Stimulated activated CD4-positive, alpha-beta T cell treated with anti-CD3 and anti-CD28 coated beads, TNF-alpha, amount 100 ng/mL, for 4 hours (primary cell): ENCODE measurements at places on chromosomes 6 and 20.

DNA sequence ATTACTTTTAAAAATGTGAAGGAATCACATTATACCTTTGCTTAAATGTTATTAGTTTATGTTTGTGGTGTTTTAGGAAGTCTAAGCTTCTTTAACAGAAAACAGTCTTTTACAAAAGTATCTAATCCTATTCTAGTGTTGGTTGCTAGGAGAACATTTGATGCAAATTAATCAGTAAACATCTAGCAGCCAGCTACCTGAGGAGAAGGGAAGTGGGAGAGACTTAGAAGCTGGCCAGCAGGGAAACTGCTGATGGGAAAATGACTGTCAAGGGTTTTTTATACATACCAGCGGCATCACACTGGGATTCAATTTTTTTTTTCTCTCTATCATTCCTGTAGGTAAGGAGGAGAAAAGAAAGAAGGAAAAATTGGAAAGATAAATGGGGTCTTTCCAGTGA is 686.0 kb upstream of the MMS22L start:
- no peak for DNase-seq

- no peak for DNase-seq
Measured at GRCh38 chr6:111147440-111147839, 60.1 kb downstream of the SLC16A10 start.

DNA sequence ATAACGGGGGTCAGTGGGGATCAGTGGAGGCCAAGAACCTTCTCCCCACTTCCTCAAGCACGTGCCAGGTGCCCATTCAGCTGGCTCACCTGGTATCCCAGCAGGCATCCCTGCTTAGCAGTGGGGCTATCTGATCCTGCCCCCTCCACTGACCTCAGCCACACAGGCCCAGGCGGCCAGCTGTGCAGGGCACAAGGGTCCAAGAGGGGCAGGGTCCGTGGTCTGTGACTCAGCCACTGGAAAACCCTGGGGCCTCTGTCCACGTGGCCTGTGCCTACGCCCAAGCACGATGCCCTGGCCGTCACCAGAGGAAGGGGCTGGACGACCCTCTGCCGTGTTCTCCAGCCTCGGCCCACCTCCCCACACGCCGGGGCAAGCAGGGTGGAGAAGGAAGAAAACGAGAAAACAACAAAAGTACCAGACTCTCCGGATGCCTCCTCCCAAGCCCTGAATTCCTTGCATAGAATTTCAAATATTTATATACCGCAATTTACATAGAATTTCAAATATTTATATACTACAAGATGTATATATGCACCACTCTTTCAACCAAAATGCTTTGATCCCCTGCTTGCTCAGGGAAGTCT is 12.1 kb downstream of the PXDC1 start:
- no peak for DNase-seq

DNA sequence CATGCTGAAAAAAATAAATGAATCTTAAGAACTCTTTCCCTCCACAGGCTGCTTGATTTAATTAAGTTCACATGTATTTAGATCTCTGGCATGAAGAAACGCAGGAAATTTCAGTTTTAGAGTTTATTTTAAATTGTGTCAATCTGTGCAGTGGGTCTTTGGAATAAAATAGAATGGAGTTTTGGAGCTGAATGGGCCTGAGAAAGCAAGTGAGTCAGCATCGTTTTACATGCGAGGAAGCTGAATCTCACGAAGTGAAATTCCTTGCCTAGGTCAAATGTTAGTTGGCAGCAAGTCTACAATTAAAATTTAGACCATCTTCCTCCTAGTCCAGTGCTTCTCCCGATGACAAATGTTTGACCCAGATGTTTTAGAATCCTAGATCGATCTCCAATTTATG is 22.4 kb downstream of the MAP7 start:
- DNase-seq = no peak

- no peak for DNase-seq
Measured at GRCh38 chr6:72972579-72972978, 252.7 kb downstream of the KHDC1L start.

- DNase-seq = no peak
Measured at GRCh38 chr6:115847671-115848070, 213.0 kb downstream of the FRK start.

- no peak for DNase-seq
Measured at GRCh38 chr6:47573109-47573508, 95.5 kb downstream of the CD2AP start.

- DNase-seq = no peak
Measured at GRCh38 chr6:137040393-137040792, 4.4 kb downstream of the IL20RA start.

DNA sequence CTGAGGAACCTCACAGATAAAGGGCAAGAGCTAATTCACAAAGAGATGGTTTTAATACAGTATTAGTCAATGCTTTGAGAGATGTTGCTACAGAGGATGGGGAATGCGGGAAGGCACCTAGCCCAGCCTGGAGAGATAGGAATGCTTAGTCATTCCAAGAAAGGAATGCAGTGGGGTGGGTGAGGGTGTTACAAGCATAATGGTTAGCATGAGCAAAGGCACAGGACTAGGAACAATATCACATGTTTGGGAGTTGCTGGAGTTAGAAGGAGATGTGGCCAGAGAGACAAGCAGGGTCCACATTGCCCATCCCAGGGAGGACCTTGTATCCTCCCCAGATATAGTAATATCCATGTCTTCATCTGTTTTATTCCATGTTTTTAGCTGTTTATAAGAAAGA is 107.0 kb upstream of the OGFRL1 start:
- no peak for DNase-seq

- peak; percentile 57 for DNase-seq
Measured at GRCh38 chr6:11317885-11318771, 85.7 kb upstream of the NEDD9 start.

DNA sequence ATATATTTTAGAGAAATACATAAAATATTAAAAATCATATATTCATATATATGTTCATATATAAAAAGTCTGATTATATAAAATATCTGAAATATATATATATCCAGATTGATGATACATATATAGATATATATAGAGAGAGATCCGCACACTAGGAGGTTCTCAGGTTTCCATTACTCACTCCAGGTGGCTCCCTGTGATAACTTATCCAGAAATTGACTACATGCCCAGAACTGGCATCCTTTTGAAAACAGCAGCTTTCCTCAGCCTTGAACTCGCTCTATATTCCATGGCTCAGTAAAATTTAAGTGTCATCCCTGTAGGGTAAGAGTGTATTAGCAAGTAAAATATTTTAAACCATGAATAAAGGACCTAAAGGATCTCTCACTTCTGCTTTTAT is 206.8 kb downstream of the TINAG start:
- no peak for DNase-seq

GRCh38 chr20:32411955-32412706 is 54.0 kb downstream of the ASXL1 start:
- no peak for DNase-seq

- no peak for DNase-seq
Measured at GRCh38 chr6:75351570-75351969, 67.0 kb upstream of the TMEM30A start.

- no peak for DNase-seq
Measured at GRCh38 chr6:21219241-21219640, 374.3 kb upstream of the SOX4 start.

- DNase-seq = no peak
Measured at GRCh38 chr6:110323258-110323657, 34.9 kb downstream of the METTL24 start.

GRCh38 chr6:169944415-169944814 is 193.0 kb downstream of the ERMARD start:
- DNase-seq = no peak
